Body of pancreas (tissue), 4 donors: ENCODE measurements at places on chromosomes 16 and 17.

GRCh38 chr17:80878876-80879722 lies 112.5 kb upstream of the CHMP6 start:
- no peak for DNase-seq

GRCh38 chr17:36892112-36892838 lies 45.0 kb upstream of the LHX1 start:
- peak; percentile 18 for DNase-seq

DNA sequence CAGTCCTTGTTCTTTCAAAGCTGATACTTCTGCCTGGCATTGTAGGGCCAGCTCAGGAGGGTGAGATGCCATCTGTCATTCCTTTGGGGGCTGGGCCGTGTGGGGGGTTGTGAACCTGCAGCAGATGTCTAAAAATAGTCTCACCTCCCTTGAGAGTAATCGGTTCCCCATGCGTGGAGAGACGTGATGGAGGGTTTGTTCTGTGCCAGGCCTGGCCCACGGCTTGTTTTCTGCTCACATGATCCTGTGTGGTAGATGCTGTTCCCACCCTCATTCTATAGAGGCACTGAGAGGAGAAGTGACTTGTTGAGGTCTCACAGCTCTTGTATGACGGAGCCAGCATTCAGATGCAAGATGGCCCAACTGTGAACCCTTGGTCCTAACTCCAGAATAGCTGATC lies 4.6 kb downstream of the IRF8 start:
- no peak for DNase-seq

DNA sequence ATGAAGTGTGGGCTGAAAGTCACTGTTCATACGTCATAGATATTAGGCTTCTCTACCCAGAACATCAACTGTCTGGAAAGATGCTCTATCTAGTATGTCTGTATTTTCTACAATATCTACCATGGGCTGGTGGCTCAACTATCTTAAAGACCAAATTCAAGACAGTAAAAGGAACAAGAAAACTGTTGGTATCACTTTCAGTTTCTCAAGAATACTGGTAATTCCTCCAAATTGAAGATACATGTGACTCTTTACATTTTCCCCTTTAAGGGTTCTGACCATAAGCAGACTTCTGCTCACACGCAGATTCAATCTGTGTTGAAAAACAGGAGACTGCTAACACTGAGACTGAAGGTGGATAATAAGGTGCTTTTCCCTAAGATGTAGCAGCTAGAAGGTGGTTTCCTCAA lies 24.2 kb downstream of the XPO6 start:
- no peak for DNase-seq

DNA sequence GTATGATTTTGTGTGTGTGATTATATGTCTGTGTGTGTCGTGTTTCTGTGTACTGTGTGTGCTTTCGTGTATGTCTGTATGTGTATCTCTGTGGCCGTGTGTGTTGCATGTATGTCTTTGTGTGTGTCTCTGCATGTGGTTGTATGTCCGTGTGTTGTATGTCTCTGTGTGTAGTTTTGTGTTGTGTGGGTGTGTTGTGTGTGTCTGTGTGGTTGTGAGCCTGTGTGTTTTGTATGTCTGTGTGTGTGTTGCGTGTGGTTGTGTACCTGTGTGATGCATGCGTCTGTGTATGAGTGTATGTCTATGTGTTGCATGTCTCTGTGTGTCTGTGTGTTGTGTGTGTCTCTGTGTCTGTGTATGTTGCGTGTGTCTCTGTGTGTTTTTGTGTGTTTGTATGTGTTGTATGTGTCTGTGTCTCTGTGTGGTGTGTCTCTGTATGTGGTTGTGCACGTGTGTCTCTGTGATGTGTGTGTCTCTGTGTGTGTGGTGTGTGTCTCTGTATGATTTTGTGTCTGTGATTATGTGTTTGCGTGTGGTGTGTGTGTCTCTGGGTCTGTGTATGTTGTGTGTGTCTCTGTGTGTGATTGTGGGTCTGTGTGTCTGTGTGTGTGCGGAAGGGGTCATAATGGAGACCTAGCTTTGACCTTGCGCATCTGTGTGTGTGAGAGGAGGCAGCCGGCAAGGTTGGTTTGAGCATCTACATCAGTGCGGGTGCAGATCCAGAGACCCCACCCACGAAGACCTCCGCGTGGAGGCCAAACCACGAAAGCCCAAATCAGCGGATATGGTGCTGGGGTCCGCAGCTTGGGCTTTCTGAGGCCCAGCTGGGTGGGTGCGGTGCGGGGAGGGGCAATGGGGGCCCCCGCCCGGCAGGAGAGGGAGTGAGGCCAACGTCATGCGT lies 212.6 kb upstream of the GSE1 start:
- DNase-seq: peak; percentile 5

DNA sequence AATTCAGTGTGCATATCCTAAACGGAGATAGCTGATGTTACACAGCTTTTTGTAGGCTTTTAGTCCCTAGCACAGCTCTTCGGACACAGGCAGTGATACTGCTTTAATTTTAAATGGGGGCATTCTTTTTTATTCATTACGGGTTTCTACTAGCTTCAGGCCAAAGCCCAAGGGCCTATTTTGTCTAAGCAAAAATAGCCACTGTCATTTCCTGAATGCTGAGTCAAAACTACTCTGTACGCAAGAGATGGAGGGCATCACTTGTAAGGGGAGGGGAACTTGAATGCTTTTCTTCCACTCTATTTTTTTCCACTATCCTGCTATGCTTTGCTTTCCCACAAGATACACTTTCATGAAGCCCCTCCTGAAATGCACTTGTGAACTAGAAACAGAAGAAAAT lies 360.7 kb downstream of the PMP22 start:
- DNase-seq: no peak

- no peak for DNase-seq
Observed at GRCh38 chr16:84583995-84584394, 33.9 kb downstream of the COTL1 start.

GRCh38 chr16:28104404-28104803 lies 40.9 kb upstream of the GSG1L start:
- DNase-seq: no peak

- no peak for DNase-seq
Observed at GRCh38 chr16:85761861-85762260, 11.0 kb upstream of the C16orf74 start.
